Activated CD8-positive, alpha-beta memory T cell treated with anti-CD3 and anti-CD28 coated beads, Interleukin-2, amount 50 U/mL, for 4 hours (primary cell): ENCODE measurements at places on chromosomes 13 and 19.

DNA sequence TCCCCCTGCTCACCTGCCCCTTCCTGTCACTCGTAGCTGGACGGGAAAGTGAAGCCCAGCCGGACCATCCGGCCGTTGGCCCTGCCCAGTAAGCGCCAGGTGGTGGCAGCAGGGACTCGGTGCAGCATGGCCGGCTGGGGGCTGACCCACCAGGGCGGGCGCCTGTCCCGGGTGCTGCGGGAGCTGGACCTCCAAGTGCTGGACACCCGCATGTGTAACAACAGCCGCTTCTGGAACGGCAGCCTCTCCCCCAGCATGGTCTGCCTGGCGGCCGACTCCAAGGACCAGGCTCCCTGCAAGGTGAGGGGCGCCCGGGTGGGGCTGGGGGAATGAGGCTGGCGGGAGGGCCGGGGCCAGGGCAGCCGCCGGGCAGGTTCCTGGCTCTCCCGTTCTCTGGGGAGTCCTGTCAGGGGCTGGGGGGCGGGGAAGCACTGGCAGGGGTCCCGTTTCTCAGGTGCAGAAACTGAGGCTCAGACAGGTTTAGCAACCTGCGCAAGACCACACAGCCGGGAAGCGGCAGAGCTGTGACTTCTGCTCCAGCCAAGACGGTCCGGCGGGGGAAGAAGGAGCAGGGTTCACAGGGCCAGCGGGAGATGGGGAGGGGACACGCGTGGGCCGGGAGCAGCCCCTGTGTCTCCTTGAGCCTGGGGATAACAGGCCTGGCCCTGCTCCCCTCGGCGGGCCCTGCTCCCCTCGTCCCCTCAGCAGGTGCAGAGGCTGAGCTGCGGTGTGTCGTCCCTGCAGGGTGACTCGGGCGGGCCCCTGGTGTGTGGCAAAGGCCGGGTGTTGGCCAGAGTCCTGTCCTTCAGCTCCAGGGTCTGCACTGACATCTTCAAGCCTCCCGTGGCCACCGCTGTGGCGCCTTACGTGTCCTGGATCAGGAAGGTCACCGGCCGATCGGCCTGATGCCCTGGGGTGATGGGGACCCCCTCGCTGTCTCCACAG lies 5.3 kb downstream of the GZMM start:
- DNase-seq, result no peak

GRCh38 chr13:68214691-68215415 lies 984.7 kb upstream of the PCDH9 start:
- DNase-seq, result no peak

DNA sequence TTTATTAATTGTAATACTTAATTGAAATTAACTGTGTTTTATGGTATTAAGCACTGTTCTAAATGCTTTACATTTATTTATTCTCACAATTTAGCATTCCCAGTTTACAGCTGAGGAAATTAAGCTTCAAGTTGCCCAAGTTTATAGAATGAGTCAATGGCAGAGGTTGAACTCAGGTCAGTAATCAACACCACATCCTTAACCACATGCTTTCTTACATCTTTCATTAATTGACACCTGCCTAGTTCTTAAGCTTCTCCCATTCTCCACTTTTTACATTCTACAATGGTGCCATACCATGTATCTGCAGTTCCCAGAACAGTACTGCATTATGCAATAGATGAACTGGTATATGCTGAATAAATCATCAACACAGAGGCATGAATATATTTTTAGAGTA lies 11.7 kb upstream of the RBM26 start:
- no peak for DNase-seq

- no peak for DNase-seq
Measured at GRCh38 chr19:12786141-12786870, 5.0 kb upstream of the JUNB start.

GRCh38 chr19:44905437-44906160 lies at the start of gene APOE:
TSS of gene APOE (plus strand) at chr19:44905796. CDS start at chr19:44906625, 829 bp downstream.
- no peak for DNase-seq

- DNase-seq, result no peak
Measured at GRCh38 chr19:16614941-16615340, 13.1 kb downstream of the MED26 start.

- DNase-seq, result no peak
Measured at GRCh38 chr13:67829641-67830040, 599.5 kb upstream of the PCDH9 start.

DNA sequence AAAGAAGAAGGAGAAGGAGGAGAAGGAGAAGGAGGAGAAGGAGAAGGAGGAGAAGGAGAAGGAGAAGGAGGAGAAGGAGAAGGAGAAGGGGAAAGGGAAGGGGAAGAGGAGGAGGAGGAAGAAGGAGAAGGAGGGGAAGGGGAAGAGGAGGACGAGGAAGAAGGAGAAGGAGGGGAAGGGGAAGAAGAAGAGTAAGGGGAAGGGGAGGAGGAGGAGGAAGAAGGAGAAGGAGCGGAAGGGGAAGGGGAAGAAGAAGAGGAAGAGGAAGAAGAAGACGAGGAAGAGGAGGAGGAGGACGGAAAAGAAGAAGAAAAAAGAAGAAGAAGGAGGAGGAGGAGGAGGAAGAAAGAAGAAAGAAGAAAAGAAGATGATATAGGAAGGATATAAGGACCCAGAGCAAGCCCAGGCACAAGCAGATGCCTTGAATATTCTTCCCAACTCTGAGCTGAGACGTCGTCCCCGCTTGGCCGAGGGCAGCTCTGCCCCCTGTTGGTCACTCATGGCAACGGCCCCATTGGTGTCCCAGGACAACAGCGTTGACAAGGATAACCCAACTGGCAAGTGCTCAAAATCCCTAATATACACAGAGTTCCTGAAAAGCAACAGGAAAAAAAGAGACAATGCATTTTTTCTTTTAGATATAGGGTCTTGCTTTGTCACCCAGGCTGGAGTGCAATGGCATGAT lies 30.6 kb upstream of the IGSF23 start:
- no peak for DNase-seq

GRCh38 chr13:22934744-22935523 lies 245.8 kb upstream of the SGCG start:
- DNase-seq, result no peak

GRCh38 chr13:32726374-32727037 lies 140.3 kb downstream of the PDS5B start:
- no peak for DNase-seq

DNA sequence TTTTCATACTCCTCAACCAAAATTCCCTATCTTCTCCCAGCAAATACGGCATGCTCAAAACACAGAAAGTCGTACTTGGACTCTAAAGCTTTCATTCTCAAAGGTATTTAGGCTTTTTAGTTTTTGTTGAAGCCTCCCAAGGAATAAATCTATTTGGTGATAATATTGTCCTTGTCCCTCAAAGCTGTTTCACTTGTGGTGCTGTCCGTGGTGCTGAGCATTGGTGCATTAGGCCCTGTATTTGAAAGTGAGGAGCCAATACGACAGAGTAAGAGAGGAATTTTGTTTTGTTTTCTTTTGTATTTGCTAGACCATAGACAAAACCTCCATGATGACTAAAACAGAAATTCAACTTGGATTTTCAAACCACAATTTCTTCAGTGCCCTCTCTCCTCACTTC lies 3.2 kb upstream of the LGALS13 start:
- DNase-seq, result no peak

DNA sequence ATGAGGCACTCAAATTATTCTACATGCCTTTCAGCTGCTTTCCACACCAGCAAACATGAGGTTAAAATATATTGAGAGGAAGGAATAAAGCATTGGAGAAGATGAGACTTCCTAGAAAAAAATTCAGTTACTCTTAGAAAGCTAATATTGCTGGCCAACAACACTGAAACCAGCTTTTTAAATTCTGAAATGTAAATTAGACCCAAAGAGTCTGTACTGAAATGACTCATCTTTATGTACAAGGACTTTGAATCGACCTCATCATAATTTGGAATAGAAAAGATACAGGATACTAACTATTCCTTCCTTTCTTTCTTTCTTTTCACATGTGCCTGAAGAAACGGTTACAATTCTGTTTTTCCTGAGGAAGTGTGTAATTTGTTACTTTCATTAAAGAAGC lies 6.5 kb upstream of the HSPH1 start:
- DNase-seq, result no peak

- no peak for DNase-seq
Measured at GRCh38 chr13:101447852-101448251, 4.6 kb upstream of the ITGBL1 start.

- DNase-seq, result peak; percentile 17
Measured at GRCh38 chr19:41265395-41266153, 1.4 kb downstream of the HNRNPUL1 start.

DNA sequence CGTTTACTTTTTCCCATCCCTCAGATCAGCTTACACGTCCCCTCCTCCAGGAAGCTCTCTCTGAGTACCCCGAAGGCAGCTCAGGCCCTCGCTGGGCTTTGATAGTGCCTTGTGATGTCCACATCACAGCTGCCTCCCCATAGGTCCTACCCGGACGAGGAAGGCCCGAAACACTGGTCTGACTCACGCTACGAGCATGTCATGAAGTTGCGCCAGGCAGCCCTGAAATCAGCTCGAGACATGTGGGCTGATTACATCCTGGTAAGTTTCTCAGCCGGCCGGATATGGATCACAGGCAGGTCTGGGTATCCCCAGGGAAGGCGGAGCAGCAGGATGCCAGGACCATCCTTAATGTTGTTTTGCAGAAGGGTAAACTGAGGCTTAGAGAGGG lies 4.8 kb downstream of the COLGALT1 start:
- no peak for DNase-seq
